ENCODE measurements at places on chromosomes 7 and 10.
A peak's percentile ranks its signal among the peaks of the same experiment; 100 is the strongest.

- DNase-seq: no peak
Measured at GRCh38 chr7:41568135-41568534, 134.8 kb downstream of the INHBA start.

DNA sequence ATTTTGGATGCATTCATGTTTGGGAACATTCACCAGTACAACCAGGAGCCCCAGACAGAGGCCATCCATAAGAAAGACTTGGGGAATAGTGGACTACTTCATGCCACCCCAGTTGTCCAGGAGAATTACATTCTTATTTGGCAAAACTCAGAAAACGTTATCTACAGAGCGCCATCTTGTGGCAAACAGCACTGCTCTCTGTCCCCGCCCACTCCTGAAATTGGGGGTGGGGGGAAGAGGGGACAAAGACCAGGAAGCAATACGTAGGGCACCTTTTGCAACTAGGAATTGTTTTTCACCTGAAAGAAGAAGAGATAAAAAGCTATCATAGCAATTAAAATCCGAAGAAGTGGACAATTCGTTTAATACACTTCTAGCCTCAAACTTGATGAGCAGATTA, 134.6 kb upstream of the MGMT start:
- DNase-seq: no peak

DNA sequence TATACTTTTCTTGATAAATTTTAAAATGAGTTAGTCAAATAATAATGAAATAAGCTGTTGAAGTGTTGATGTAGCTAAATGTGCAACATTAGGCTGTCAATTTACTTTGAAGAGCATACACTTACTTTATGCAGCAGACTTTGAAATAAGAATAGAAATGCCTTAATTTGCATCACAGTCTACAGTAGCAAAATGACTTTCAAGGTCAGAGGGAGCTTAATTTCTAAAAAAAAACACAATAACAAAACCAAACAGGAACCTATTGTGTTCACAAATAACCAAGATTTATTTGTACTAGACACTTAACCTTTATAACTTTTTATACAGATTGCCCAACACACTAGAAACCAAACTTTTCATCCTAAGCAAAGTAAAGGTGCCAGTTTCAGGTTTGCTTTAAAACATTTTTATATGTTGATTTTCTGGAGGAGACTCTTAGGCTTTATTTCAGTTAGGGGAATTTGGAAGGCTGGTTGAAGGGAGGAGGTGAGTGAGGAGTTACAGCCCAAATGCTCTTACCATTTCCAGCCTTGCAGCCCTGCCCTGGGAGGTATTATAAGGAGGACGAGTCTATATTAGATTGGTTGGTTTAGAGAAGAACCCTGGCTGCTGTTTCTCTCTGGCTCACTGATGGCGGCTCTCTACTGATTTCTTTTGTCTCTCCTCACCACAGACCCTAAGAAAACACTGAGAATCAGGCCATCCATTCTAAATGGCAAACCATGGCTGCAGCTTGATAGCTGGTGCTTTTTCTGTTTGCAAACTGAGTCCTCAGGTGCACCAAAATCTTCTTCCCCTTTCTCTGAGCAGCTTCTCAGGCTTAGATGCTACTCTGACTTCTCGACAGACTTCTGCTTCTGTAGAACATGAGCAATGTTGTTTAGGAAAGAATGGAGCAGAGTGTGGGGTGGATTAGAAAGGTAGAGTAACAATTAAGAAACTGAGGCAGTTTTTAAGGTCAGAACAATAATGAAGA, 55.2 kb upstream of the RPA3 start:
- DNase-seq: no peak

GRCh38 chr7:18087687-18088078, 60.0 kb upstream of the PRPS1L1 start:
- DNase-seq: no peak

DNA sequence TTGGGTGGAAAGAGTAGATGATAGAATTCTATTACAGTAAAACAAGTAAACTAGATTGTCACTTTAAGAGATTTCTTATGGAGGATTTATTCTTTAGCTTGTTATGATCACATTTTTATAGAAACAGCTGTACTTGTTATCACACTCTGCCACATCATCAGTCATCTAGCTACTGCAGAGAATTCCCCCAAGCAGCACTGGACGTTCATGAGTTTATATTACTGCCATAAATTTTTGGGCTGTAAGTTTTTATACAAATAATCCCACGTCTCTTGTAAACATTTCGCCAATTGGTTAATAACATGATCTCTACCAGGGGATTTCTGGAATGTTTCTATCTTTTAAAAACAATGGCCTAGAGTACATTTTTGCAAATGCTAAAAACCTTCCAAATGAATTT, 238.8 kb downstream of the POLR1F start:
- DNase-seq: no peak

GRCh38 chr10:87878664-87879459, 15.4 kb downstream of the PTEN start:
- no peak for DNase-seq

DNA sequence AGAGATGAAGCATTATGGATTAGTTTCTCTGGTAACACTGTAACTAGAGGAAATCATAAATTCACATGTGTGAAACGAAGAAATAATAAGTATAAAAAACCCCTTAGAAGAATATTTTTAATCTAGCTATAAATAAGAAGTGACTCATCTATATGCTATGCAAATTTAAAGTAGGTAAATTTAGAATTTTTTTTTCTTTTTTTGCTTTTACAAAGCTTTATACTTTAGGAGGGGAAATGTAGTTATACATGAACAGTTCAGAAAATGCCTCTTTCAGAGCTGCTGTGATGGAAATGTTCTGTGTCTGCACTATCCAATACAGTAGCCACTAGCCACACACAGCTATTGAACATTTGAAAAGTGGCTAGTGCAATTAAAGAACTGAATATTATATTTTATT, 87.3 kb downstream of the REEP3 start:
- no peak for DNase-seq

DNA sequence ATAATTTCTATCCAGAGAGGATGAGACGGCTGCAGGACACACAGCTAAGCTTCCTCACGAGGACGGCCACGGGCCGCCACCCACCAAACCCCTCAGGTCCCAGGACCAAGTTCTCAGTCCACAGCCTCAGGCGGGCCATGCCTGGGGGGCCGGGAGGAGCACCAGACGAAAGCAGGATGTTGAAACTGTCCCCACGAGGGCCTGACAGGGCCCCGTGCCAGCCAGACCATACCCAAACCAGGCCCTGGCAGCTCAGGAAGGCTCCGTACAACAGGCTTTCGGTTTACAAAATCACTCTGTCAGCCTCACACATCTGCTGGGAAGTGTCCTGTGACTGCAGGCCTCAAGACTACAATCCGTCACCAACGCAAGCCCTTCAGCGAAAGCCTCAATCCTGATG, 14.5 kb downstream of the TUBGCP2 start:
- DNase-seq: no peak

GRCh38 chr7:66403564-66403963, 198.4 kb downstream of the TPST1 start:
- no peak for DNase-seq

- no peak for DNase-seq
Measured at GRCh38 chr10:101464599-101464998, 110.6 kb downstream of the BTRC start.

DNA sequence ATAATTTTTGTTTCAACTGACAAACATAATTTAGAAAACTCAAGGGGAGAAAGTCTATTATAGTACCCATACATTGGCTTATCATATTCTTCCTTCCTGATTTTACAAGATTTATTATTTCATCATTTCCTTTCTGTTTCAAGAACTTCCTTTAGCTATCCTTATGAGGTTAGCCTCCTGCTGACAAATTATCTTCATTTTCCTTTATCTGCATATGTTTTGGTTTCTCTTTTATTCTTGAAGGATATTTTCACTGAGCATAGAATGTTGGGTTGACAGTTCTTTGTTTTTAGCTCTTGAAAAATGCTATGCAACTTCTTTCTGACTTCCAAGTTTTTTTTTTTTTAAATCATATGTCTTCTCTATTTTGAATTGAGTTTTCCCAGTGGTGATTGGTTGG, 21.3 kb upstream of the TCERG1L start:
- DNase-seq: no peak

DNA sequence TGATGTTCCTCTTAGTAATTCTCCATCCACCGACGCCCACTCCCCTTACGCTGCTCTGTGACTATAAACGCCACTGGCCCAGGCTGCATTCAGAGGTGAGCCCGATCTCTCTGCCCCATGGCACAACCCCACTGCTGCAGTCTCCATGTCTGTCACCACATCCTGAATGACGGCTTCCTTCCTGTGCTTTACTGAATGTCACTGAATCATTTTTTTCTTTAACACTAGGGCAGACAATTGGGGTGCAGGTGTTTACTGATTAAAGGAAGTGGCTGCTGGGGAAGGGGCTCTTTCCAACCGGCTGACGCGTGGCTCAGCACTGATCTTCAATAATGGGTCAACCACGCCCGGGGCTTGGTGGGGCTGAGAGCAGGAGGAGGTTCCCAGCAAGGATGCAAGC, 208.3 kb downstream of the USP6NL start:
- peak; percentile 67 for DNase-seq

- DNase-seq: no peak
Measured at GRCh38 chr7:6232116-6232515, 40.3 kb downstream of the CYTH3 start.

DNA sequence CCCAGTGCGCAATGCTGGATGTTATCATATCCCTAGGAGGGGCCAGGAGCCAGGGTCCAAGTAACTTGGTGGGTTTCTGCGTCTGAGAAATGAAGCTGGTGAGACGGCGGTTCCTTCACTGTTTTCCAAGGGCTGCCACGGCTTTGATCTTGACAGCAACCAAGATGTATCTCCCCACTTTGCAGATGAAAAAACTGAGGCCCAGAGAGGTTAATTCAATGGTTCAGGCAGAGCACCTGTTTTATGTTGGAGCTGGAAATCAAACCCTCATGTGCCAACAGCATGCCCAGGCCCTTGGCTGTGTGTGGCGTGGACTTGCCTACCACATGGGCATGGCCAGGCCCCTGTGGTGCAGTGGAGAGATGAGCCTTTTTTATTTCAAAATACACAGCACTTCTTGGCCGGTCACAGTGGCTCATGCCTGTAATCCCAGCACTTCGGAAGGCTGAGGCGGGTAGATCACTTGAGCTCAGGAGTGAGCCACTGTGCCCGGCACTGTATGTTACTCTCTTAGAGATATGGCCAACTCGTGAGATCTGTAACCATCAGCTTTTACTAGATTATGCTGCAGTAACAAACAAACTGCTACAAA, 225.2 kb upstream of the SH2B2 start:
- no peak for DNase-seq

GRCh38 chr10:128880159-128880725, 586.8 kb upstream of the MGMT start:
- DNase-seq: no peak

- no peak for DNase-seq
Measured at GRCh38 chr10:122362031-122362592, 12.4 kb upstream of the PLEKHA1 start.

- no peak for DNase-seq
Measured at GRCh38 chr10:17792991-17793390, 16.2 kb upstream of the MRC1 start.

DNA sequence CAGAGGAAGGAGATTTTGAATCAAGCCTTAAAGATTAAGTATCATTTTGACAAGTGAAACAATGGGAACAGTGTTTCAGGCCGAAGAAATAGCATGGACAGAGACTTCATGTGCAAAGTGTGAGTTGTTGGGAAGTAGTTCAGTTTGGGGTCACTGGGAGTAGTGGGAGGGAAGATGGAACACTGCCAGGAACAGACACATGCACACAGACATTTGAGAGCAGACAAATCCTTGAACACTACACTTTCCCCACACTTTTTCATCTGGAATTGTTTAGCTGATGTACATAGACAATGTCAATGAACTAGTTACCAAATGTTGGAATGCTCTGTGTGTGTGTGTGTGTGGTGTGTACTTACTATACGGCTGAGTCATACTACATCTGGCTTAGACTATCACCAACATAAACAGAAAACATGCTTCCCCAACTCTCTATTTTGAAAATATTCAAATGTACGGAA, 52.4 kb upstream of the LRRC17 start:
- no peak for DNase-seq

DNA sequence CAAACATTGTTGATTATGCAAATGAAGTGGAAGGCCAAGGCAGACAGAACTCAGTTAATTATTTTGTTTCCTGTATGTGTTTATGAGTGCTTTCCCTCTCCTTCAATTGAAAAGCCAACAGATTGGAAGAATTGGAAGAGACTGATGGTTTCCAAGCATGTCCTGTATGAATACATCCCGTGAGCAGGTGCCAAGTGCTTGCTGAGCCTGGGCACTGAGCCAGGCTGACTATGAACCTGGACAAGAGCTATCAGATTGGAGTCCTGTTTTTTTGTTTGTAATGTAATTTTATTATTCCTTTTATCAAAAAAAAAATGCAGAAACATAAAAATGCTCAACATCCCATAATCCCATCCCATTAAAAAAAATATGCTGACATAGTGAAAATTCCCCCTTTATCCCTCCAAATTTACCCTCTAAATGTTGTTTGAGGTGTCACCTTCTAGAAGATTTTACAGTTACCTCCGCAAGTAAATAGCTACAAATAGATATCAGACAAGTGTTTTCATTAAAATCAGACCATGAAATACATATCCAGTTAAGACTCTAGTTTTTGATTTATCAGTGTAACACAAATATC, 449.5 kb downstream of the GRID1 start:
- DNase-seq: no peak

- DNase-seq: no peak
Measured at GRCh38 chr10:12103802-12104201, 25.7 kb upstream of the SEC61A2 start.

DNA sequence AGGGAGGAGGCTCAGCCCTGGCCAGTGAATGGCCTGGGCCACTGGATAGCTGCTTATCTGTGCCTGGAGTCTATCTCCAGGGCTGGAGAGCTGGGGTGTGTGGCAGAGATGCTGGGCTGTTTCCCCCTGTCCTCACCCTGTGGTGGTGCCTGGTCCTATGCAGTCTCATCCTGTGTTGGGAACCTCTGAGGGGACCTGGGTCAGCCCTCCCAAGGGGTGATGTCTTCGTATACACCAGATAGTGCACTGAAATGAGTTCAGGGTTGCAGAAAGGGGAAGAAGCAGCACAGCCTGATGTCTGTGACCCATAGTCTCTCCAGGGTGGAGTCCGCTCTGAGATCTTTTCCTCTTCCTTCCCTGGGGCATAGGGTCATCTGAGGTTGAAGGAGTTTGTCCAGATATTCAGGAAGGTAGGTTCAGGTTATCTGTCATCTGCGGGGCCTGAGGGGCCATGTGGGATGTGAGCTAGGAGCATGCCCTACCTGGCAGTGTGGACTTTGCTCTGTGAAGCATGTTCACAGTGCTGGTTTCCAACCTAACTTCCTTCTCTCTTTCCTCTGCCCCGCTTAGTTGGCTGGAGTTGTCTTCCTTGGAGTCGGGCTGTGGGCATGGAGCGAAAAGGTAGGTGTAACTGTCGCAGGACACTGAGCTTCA, 33.4 kb upstream of the SH2D4B start:
- DNase-seq: no peak

GRCh38 chr7:105861224-105861623, 15.2 kb downstream of the ATXN7L1 start:
- DNase-seq: no peak

Data from activated T-cell treated with anti-CD3 and anti-CD28 coated beads, Interleukin-2, amount 50 U/mL, for 1 hour (primary cell).